ENCODE measurements at places on chromosomes 2 and 18. TPM values are rescaled to one million over a fixed set of nuclear protein-coding genes. Genes with fewer than 3 reads are reported as not detected.

DLX1 gene
- total RNA-seq: not detected

INHA gene
- total RNA-seq: not detected

- DNase-seq: no peak
Observed at GRCh38 chr2:101790857-101791256, 93.3 kb downstream of the MAP4K4 start.

DNA sequence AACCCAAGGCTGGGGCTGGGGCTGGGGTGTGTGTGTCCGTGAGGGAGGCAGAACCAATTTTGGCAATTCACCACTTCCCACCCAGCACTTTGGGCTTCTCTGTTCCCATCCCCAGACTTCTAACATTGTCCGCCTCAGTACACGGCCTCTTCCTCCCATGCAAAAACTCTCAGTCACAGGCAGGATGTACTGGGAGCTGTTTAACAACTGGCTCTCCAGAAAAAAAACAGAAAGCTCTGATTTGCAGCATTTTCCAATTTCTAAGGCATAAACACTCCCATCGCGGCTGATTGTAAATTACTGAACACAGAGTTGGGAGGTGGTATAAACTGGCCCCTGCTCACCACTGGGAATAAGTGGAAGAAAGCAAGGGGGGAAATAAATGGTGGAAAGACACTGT, 73.1 kb upstream of the MAP4K3 start:
- no peak for DNase-seq

DNA sequence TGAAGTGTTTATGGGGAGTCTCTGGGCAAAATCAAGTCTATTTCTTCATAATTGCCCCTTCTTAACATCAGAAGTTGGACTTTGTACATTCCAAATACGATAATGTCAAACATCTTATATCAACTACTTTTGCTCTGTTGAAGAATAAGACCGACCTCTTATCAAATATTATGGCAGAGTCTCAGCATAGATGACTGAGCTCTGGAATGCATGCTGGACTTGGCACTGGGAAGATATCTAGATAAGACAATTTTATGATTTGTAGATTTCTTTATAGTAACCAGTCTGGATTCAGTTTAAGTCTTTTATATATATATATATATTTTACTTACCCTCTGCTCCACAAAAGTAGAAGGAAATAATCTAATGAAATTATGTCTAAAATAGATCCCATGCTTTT, 8.2 kb downstream of the APLF start:
- no peak for DNase-seq

GRCh38 chr18:10289951-10290637, 164.3 kb upstream of the APCDD1 start:
- DNase-seq: no peak
